ENCODE measurements at places on chromosomes 2 and 18.

GRCh38 chr2:133666621-133667020 is 98.4 kb upstream of the NCKAP5 start:
- no peak for DNase-seq

DNA sequence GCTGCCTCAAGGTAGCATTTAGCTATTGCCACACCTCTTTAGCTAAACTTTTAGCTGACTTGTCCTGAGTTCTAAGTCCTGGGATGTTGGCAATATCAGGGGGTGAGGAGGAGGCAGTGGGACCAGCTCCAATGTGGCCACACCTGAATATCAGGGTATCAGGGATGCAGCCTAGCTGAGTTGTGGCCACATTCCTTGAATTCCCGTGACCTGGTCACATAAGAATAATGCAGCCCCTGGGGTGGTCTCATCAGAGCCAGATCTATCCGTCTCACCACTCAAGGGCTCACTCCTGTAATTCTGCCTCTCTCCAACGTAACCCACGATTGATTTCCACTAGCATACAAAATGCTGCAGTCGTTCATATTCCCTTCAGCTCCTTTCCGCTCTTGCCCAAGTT is 11.6 kb upstream of the TAF1B start:
- no peak for DNase-seq

- DNase-seq = no peak
These were observed 7.7 kb downstream of the CD28 start for GRCh38 chr2:203714112-203714511.

GRCh38 chr18:35695384-35695783 is 113.8 kb downstream of the GALNT1 start:
- DNase-seq = no peak

GRCh38 chr2:15984368-15985255 is 44.3 kb downstream of the MYCN start:
- no peak for DNase-seq

- no peak for DNase-seq
These were observed 17.4 kb upstream of the COL6A3 start for GRCh38 chr2:237431372-237431771.

DNA sequence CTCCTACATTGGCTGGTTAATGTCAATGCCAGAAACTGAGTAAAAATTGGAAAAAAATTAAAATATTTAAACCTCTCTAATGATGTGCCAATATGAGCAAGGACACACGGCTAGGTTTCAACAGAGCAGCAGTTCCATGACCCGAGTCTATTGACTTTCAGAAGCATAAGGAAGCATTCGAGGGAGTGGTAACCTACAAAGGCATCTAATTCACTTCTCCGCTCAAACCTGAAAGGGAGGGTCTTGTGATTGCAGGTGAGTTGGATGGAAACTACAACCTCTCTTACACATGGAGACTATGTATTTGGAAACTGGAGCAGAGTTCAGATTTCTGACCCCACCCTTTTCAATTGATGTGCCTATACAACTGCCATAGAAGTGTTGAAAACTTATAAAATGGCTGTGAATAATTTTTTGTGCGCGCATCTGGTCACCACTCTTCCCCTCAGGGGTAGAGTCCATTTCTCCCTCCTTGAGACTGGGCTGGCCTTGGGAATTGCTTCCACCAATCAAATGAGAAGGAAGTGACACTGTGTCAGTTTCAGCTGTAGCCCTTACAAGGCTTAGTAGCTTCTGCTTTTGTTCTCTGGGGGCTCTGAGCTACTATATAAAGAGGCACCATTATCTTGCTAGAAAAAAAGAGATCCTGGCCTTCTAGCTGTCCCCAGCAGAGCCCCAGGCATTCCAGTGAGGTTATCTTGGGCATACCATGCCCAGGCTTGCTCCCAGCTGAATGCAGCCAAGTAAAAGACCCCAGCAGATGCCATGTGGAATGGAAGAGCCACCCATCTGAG is 278.0 kb downstream of the EPHA4 start:
- DNase-seq = no peak

- no peak for DNase-seq
These were observed 133.8 kb downstream of the MEMO1 start for GRCh38 chr2:31877008-31877407.

GRCh38 chr2:106117882-106118684 is 76.0 kb downstream of the UXS1 start:
- no peak for DNase-seq

- no peak for DNase-seq
These were observed 529.1 kb downstream of the ZNF804A start for GRCh38 chr2:185127412-185127811.

GRCh38 chr2:241842620-241843211 is 16.0 kb downstream of the PDCD1 start:
- DNase-seq = peak; percentile 48

DNA sequence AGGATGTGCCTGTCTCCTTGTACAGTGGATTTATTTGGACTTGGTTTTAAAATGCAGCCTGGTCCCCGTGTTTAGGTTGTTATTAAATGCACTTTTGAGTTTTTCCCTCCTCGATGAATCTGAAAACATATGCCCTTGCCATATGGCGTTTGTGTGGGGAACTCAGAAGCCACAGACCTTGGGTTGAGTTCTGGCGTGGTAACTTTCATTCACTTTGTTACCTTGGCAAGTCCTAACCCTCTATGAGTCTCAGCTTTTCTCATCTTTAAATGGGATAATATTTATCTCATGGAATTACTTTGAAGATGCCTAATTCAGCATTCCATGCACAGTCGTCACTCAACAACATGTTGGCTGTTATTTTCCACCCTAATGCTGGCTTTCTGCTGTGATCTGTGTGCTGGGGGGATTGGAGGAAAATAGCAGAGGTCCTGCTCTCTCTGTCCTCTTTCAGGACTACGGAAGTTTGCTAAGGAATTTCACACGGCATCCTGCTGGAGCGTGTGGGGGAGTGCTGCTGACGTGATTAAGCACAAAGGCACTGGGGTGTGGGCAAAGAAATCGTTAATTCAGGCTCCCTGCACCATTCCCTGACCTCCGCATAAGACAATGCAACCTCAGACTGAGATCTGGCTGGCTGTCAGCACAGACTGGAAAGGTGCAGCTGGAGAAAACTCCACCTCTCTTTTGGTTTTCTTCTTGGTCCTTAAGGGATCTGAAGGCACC is 61.7 kb downstream of the LDLRAD4 start:
- DNase-seq = no peak

DNA sequence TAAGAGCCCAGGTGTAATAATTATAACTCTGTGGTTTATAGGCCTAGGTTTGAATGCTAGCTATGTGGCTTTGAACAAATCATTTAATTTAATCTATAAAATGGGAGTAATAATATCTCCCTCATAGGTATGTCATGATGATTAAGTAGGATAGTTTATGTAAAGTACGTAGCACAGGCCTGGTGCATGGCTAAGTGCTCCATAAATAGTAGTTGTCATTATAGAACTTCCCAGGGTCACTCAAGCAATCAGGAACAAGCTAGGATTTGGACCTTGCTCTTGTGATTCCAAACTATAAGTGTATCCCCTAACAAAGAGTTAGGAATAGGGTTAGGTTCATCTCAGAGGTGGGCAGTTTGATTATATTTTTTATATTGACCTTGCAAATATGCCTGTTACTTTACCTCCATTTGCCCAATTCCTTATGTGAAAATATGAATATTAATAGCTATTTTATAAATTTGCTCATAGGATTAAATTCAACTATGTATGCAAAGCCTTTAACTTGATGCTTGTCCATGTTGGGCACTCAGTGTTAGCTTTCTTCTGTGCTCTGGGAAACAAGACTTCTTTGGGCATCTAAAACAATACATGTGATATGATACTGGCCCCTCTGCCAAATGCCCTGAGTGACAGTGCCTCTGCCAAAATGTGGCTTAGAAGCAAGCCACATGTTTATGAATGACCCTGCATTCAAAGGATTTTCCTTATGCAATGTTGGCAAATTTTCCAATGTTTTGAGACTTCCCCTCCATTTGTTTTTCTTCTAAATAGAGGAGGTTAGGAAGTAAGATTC is 353.6 kb downstream of the KIAA1328 start:
- no peak for DNase-seq

GRCh38 chr2:88160517-88160916 is 9.6 kb upstream of the THNSL2 start:
- DNase-seq = no peak

GRCh38 chr2:149622343-149622742 is 34.8 kb upstream of the MMADHC start:
- no peak for DNase-seq

DNA sequence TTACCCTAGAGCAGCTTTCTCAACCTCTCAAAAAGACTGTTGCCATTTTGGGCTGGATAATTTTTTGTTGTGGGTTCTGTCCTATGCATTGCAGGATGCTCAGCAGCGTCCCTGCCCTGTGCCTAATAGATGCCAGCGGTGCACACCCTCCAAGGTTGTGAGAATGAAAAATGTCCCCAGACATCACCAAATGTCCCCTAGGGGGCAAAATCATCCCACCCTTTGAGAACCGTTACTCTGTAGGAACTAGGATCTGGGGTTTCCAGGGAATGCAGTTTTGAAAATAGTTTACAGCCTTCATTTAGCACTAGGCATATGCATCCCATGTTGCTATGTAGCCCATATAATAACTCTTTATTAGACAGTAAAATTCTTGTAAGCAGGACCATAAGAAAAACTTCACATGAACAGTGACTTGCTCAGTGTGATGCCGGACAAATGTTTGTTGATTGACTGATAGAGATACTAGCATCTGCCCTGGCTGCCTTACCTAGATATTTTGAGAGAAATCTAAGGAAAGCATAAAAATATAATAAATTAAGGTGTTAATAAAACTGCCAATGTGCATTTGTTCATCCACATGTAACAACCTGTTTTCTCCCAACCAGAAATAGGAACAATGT is 79.2 kb upstream of the EPC2 start:
- no peak for DNase-seq

GRCh38 chr2:45935791-45936622 is 284.5 kb downstream of the PRKCE start:
- peak; percentile 16 for DNase-seq

DNA sequence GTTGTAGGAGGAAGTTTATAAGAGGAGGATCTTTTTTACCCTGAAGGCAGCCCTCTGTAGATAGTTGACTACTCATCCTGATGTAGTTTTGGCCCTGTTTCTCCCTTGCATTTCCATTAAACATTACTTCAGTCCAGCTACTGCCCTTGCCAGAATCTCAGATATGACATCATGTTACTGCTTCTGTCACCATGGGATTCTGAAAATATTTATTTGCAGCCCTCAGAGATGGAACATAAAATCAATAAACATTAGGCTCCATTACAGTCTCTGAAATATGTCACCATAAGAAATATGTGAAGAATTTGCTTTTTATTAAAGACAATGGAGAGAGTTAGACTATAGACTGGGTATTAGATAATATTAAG is 68.7 kb upstream of the STK39 start:
- no peak for DNase-seq

- DNase-seq = no peak
These were observed 26.2 kb downstream of the CYP27C1 start for GRCh38 chr2:127193967-127194280.

DNA sequence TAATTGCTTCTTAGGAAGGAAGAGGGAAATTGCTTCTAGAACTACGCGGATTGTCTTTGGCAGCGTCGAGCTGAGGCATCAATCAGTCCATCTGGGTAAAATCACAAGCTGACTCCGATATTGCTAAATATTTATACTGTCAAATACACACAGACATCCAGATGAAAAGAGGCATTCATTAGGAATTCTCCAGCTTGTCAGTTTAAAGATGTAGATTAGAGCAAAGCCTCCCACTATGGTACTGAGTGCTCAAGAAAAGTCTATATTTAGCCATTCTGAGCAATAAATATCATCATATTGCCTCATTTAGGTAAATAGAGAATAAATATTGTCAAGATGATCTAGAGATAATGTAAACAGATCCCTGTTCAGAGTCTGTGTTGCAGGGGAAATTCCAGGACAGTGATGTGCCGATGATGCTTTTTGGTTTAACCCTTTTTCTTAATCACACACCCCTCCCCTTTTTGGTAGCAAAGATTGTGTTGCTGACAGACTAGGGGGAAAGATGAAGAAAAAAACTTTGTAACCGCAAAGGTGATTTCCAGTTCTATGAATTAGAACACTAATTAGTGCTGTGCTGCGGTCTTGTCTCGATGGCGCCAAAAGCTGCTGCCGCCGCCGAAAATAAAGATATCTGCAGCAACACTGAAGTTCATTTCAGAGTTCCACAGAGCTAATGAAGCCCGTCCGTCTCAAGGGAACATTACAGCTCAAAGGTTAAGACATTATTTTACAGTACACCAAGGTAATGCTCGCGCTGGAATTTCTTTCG is 171.8 kb downstream of the PTGR3 start:
- DNase-seq = no peak

DNA sequence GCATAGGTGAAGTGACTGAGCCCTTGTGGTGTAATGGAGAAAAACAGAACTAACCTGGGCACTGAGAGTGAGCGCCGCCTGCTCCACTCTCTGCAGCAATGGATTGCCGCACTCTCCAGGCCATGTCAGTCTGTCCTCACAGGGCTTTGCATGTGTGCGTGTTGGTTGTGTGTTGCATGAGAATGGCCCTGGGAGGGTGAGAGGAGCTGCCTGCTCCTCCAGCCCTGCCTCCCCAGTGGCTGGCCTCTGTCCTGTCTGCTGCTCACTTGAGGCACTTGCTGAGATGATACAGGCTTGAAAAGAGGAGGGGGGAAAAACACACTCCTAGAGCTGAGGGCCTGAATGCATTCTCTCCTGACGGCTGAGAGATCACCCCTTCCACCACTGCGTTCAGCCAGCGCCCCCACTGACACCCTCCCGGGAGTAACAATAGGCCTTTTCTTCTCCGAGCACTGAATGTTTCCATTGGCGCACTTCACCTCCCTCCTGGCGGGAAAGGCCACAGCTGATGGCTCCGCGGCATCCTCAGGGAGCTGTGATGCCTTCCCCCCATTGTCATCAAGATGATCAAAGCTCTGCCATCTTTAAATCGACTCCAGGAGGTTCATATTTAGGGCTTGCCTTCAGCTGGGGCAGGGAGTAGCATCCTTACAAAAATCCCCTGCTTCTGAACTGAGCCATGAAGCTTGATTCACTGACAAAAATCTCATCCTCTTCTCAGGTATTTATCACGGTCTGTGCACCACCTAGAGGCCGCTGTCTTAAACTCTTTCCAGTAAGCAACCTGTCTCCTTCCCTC is 49.9 kb upstream of the DAPL1 start:
- peak; percentile 18 for DNase-seq

GRCh38 chr2:39546937-39547336 is 109.9 kb upstream of the MAP4K3 start:
- DNase-seq = no peak

- DNase-seq = no peak
These were observed 305.0 kb upstream of the ERBB4 start for GRCh38 chr2:212843409-212844199.

GRCh38 chr2:176687944-176688343 is 418.7 kb downstream of the MTX2 start:
- no peak for DNase-seq

- no peak for DNase-seq
These were observed 8.4 kb upstream of the PRKCE start for GRCh38 chr2:45643095-45643494.

- DNase-seq = no peak
These were observed 1.9 kb upstream of the NT5DC4 start for GRCh38 chr2:112718863-112719370.

GRCh38 chr2:121831841-121832240 is 76.4 kb downstream of the TSN start:
- no peak for DNase-seq

- DNase-seq = no peak
These were observed 89.8 kb downstream of the MDH1 start for GRCh38 chr2:63678551-63678950.

- no peak for DNase-seq
These were observed 19.9 kb downstream of the ABCG5 start for GRCh38 chr2:43818761-43819160.
